ENCODE measurements at places on chromosomes 3 and 15. TPM values are rescaled to one million over a fixed set of nuclear protein-coding genes. Genes with fewer than 3 reads are reported as not detected.
A peak's percentile ranks its signal among the peaks of the same experiment; 100 is the strongest.

CCR8 gene
- not detected for total RNA-seq

CCDC54 gene
- total RNA-seq, result not detected

MRPS22 gene
- total RNA-seq, result 44.7 TPM

MYL3 gene
- not detected for total RNA-seq

PARP9 gene
- total RNA-seq, result 50.8 TPM

SNX22 gene
- 46.2 TPM for total RNA-seq

GOLGA6A gene
- total RNA-seq, result not detected

- DNase-seq, result no peak
- H3K27me3 ChIP-seq, result peaks cover 4% of the 10 kb centered on the region
- H3K36me3 ChIP-seq, result no peaks in the 10 kb centered on the region
- no peak overlapping the region for H3K4me3 ChIP-seq
- peaks cover 9% of the 10 kb centered on the region for H3K4me1 ChIP-seq
These were observed 30.8 kb upstream of the PSTPIP1 start for GRCh38 chr15:76964157-76964556.

DNA sequence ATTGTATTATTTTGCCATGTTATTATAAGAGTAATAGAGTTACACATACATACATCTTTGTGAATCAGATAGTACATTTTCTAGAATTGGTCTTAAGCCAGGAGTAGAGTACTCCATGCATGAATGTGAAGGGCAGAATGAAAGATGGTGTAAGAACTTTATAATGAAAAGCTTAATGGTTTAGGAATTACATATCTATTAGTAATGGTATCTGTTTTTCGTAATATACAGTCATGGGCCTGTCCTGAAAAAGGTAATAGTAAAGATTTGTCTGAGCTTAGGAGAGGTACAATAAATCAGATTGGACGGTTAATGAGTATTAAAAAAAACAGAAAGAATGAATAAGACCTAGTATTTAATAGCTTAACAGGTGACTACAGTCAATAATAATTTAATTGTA lies 118.2 kb upstream of the PRTG start:
- no peaks in the 10 kb centered on the region for H3K27me3 ChIP-seq
- H3K4me3 ChIP-seq, result no peak overlapping the region
- no peaks in the 10 kb centered on the region for H3K36me3 ChIP-seq
- no peaks in the 10 kb centered on the region for H3K4me1 ChIP-seq

- no peak overlapping the region for H3K4me3 ChIP-seq
- DNase-seq, result no peak
- no peak overlapping the region for H3K27ac ChIP-seq
- no peaks in the 10 kb centered on the region for H3K4me1 ChIP-seq
- H3K36me3 ChIP-seq, result no peaks in the 10 kb centered on the region
These were observed 43.1 kb downstream of the FAM3D start for GRCh38 chr3:58623478-58623877.

DNA sequence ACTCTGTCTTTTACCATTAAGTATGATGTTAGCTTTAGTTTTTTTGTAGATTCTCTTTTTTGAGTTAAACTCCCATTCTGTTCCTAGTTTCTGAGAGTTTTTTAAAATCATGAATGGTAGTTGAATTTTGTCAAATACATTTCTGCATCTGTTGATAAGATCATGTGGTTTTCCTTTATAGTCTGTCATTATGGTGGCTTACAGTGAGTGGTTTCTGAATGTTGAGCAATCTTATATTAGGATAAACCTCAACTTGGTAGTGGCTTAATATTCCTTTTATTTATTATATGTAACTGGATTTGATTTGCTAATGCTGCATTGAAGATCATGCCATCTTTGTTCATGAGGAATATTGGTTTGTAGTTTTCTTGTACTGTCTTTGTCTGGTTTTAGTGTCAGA lies 34.8 kb downstream of the NEO1 start:
- no peaks in the 10 kb centered on the region for H3K4me1 ChIP-seq
- H3K27me3 ChIP-seq, result peaks cover 14% of the 10 kb centered on the region
- no peaks in the 10 kb centered on the region for H3K36me3 ChIP-seq
- H3K27ac ChIP-seq, result no peak overlapping the region
- DNase-seq, result no peak

GRCh38 chr3:164326714-164327113 lies 751.6 kb downstream of the SI start:
- no peak overlapping the region for H3K4me3 ChIP-seq
- H3K27me3 ChIP-seq, result no peaks in the 10 kb centered on the region
- no peaks in the 10 kb centered on the region for H3K4me1 ChIP-seq
- H3K36me3 ChIP-seq, result no peaks in the 10 kb centered on the region
- DNase-seq, result no peak
- H3K27ac ChIP-seq, result no peak overlapping the region

DNA sequence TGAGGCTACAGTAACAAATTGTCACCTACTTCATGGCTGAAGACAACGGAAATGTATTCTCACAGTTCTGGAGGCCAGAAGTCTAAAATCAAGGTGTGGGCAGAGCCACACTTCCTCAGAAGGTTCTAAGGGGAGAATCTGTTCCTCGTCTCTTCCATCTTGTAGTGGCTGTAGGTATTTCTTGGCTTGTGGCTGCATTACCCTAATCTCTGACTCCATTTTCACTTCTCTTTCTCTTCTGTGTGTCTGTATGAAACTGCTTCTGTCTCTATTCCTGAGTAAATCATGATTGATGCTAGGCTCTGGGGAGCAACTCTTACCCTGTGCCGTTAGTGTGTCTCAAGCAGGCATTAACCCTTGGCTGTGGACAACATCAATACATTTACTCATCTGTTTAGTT lies 164.7 kb downstream of the SQOR start:
- H3K27me3 ChIP-seq, result peaks cover 8% of the 10 kb centered on the region
- no peak overlapping the region for H3K4me3 ChIP-seq
- H3K4me1 ChIP-seq, result no peaks in the 10 kb centered on the region
- no peaks in the 10 kb centered on the region for H3K36me3 ChIP-seq
- DNase-seq, result no peak

DNA sequence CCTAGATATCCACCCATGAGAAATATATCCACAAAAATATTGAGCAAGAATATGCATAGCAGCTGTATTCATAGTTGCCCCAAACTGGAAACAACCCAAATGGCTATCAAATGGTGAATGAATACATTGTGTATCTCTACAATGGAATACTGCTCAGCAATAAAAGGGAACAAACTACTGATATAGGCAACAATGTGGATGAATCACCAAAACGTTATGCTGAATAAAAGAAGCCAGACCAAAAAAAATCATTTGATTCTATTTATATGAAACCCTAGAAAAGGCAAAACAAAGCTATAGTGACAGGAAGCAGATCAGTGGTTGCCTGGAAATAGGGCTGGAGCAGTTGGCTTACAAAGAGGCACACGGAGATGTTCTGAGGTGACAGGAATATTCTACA lies 15.5 kb upstream of the CMTM7 start:
- no peak for DNase-seq
- H3K4me1 ChIP-seq, result peaks cover 29% of the 10 kb centered on the region
- no peak overlapping the region for H3K4me3 ChIP-seq
- no peaks in the 10 kb centered on the region for H3K27me3 ChIP-seq
- no peaks in the 10 kb centered on the region for H3K36me3 ChIP-seq

GRCh38 chr15:31434275-31434587 lies 107.6 kb downstream of the KLF13 start:
- no peaks in the 10 kb centered on the region for H3K27me3 ChIP-seq
- peak overlapping the region; percentile 80 for H3K4me3 ChIP-seq
- peak overlapping the region; percentile 91 for H3K27ac ChIP-seq
- H3K4me1 ChIP-seq, result peaks cover 58% of the 10 kb centered on the region
- no peaks in the 10 kb centered on the region for H3K36me3 ChIP-seq

- no peak for DNase-seq
These were observed 23.1 kb downstream of the EEFSEC start for GRCh38 chr3:128176276-128176833.

DNA sequence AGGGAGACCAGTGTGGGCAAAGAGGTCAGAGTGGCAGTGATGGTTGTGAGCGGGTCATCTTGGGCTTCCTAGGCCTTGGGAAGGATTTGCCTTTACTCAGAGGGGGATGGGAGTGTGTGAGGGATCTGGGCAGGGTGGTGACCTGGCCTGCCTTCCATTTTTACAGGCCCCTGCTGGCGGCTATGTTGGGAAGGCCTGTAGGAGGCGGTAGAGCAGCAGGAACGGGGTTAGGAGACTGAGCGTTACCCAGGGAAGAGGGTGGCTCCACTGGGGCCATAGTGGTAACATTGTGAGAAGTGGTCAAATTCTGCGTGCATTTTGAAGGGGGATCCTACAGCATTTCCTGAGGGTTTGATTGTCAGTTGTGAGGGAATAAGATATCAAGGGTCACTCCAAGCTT lies 307.3 kb upstream of the CTDSPL start:
- H3K4me3 ChIP-seq, result no peak overlapping the region
- no peak overlapping the region for H3K27ac ChIP-seq
- no peaks in the 10 kb centered on the region for H3K27me3 ChIP-seq
- no peaks in the 10 kb centered on the region for H3K36me3 ChIP-seq

- H3K4me1 ChIP-seq, result no peaks in the 10 kb centered on the region
- peaks cover 3% of the 10 kb centered on the region for H3K27me3 ChIP-seq
- no peak for DNase-seq
- H3K4me3 ChIP-seq, result no peak overlapping the region
- no peaks in the 10 kb centered on the region for H3K36me3 ChIP-seq
- no peak overlapping the region for H3K27ac ChIP-seq
These were observed 125.5 kb upstream of the TRIM42 start for GRCh38 chr3:140552403-140552802.

DNA sequence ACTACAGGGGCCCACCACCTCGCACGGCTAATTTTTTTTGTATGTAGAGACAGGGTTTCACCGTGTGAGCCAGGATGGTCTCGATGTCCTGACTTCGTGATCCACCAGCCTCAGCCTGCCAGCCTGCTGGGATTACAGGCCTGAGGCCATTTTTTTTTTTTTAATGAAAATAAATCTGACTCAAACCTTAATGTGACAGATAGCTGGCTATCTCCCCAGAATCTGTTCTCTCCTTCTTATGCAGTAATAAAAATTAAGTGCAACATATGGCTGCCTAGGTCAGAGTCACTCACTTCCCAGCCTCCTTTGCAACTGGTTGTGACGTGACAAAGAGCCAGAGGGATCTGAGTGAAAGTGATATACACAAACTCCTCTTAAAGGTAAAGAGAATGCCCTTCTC lies 53.0 kb downstream of the ZNF148 start:
- DNase-seq, result no peak
- H3K27ac ChIP-seq, result no peak overlapping the region
- peaks cover 43% of the 10 kb centered on the region for H3K36me3 ChIP-seq
- H3K4me1 ChIP-seq, result peaks cover 14% of the 10 kb centered on the region
- H3K27me3 ChIP-seq, result no peaks in the 10 kb centered on the region

DNA sequence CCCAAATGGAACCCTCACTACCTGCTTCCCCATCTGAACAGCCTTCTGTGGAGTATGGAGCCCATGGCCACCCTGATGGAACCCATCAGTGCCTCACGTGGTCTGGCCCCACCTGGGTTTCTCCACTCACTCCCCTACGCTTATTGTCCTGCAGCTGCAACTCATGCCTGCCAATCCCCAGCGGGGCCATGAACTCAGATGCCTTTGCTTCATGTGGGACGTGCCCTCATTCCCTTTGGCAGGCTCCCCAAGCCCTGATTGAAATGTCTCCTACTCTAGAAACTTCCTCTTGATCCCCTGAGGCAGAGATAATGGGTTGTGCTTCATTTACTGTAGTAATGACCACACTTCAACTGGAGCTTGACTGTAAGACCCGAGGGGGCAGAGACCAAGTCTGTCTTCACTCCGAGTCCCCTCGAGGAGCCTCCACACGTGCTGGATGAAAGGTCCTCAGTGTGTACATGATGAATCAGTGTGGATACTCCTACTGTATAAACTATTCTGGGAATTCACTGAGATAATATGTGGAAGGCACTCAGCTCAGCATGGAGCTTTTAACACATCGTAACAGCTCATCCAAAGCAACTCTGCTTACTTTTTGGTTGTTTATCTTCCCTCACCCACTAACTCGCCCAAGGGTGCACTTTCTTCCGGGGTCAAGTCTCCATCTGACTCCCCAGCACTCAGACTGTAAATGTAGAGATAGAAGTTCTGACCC lies 232.8 kb upstream of the BHLHE40 start:
- H3K4me3 ChIP-seq, result no peak overlapping the region
- H3K4me1 ChIP-seq, result peaks cover 13% of the 10 kb centered on the region
- peaks cover 93% of the 10 kb centered on the region for H3K36me3 ChIP-seq
- H3K27ac ChIP-seq, result peak overlapping the region; percentile 50

DNA sequence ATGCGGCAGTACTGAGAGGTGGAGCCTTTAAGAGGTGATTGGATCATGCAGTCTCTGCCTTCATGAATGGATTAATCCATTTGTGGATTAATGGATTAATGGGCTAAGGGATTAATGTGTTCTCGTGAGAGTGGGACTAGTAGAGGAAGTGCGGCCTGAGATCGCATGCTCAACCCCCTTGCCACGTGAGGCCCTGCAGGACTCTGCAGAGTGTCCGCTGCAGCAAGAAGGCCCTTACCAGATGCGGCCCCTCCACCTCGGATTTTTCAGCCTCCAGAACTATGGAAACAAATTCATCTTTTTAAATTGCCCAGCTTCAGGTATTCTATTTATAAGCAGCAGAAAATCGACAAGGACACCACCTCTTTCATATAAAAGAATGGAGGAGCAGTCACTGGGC lies 148.8 kb downstream of the TPRA1 start:
- H3K27me3 ChIP-seq, result peaks cover 3% of the 10 kb centered on the region
- no peaks in the 10 kb centered on the region for H3K36me3 ChIP-seq
- peak; percentile 10 for DNase-seq

- no peak for DNase-seq
- no peak overlapping the region for H3K27ac ChIP-seq
- H3K36me3 ChIP-seq, result no peaks in the 10 kb centered on the region
- no peak overlapping the region for H3K4me3 ChIP-seq
These were observed 83.7 kb upstream of the NEO1 start for GRCh38 chr15:72968531-72968922.

- no peaks in the 10 kb centered on the region for H3K36me3 ChIP-seq
- H3K4me3 ChIP-seq, result no peak overlapping the region
- DNase-seq, result no peak
- H3K27ac ChIP-seq, result no peak overlapping the region
These were observed 104.2 kb upstream of the CLSTN2 start for GRCh38 chr3:139830817-139831216.

DNA sequence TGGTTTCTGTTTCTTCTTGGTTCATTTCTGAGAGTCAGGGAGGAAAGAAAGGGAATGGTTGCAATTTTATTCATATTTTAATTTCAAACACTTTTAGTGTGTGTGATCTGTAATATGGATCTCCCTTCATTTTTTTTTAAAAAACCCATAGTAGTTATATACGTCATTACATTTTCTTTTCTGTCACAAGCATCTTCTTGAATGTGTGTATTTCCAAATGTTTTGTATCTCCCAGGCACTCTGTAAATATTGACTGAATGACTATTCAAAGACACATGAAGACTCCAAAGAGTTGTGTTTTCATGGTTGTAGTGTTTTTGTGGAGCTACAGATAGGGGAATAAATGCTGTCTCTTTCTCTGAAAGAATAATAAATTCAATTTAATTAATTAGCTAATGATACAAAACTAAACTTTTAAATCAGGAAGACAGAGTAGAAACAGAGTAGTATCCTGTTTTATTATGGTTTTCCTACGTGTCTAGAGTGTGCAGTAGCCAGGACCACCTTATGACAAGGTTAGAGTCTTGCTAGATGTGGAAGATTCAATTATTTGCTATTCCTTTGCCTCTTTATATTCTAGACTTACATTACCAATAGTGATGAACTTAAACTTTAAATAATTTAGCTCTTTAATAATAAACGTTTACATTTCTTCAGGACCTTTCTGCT lies 35.5 kb downstream of the NECTIN3 start:
- H3K36me3 ChIP-seq, result no peaks in the 10 kb centered on the region

- peaks cover 5% of the 10 kb centered on the region for H3K27me3 ChIP-seq
- H3K4me1 ChIP-seq, result no peaks in the 10 kb centered on the region
- no peak overlapping the region for H3K4me3 ChIP-seq
- no peak overlapping the region for H3K27ac ChIP-seq
- H3K36me3 ChIP-seq, result no peaks in the 10 kb centered on the region
These were observed 23.8 kb downstream of the ITGA11 start for GRCh38 chr15:68407886-68408881.

- no peaks in the 10 kb centered on the region for H3K36me3 ChIP-seq
- DNase-seq, result no peak
- H3K27me3 ChIP-seq, result no peaks in the 10 kb centered on the region
- H3K27ac ChIP-seq, result no peak overlapping the region
- H3K4me3 ChIP-seq, result no peak overlapping the region
These were observed 452.1 kb downstream of the RAP2B start for GRCh38 chr3:153614140-153614539.
